CD4-positive, alpha-beta memory T cell (primary cell): ENCODE measurements at places on chromosomes 1 and 21. TPM values are rescaled to one million over a fixed set of nuclear protein-coding genes. Genes with fewer than 3 reads are reported as not detected.
A peak's percentile ranks its signal among the peaks of the same experiment; 100 is the strongest.

NUP210L gene
- total RNA-seq: 0.19 TPM

LCK gene
- 431 TPM for total RNA-seq

TMEM61 gene
- total RNA-seq: not detected

SMIM11 gene
- 8.4 TPM for total RNA-seq

HCRTR1 gene
- total RNA-seq: not detected

UBXN10 gene
- total RNA-seq: 0.06 TPM

CHD1L gene
- total RNA-seq: 31.6 TPM

DUSP23 gene
- total RNA-seq: 14.5 TPM

LRRC38 gene
- total RNA-seq: not detected

KPRP gene
- not detected for total RNA-seq

PGLYRP3 gene
- not detected for total RNA-seq

GRCh38 chr1:162405800-162406199, 6.1 kb downstream of the SH2D1B start:
- DNase-seq: no peak

DNA sequence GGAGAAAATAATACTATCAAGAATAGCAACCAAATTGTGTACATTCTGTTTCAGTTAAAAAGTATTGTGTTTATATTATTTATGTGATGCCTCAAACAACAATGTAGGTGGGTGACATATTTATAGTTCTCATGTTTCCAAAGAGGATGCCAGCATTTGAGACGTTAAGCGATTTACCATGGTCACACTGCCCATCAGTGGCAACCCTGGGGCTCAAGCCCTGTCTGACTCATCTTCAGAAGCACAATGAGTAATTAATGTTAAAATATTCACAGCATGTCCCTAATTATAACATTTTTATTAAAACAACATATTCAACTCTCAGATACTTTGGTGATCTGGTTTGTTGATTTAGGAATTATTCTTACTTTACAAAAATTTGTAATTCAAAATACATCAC, 409.4 kb downstream of the BRINP3 start:
- no peak for DNase-seq

- no peak for DNase-seq
Measured at GRCh38 chr1:176897350-176898236, 266.9 kb downstream of the ASTN1 start.

DNA sequence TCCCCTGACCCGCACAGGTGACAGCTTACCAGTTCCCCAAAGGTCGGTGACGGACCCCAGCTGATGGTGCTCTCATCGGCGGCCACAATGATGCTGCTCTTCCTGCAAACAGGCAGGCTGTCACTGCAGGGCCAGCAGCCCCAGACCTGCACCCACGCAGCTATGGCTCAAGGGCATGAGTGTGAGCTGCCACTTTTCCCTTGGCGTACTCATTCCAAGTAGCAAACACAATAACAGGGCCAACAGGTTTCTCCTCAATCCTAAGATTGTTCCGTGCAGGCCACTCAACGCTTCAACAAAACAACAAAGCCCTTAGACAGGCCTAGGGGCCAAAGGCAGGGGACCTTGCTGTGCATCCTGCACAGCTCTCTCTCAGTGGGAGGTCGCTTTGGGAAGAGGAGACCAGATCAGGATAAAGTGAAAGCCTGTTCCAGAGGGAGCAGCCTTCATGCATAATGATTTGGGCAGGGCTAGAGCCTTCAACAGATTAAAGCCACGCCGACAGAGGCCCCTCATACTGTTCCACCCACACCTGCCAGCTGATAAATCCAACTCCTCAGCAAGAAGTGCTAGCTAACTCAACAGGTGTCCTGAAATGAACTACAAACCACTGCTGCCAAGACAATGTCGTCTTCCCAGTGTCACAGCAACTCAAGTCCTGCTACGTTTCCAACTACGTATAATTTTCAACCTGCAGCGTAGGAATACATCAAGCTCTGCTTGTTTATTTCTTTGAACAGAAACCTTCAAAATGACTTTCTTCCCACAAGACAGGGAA, 27.2 kb downstream of the RCC2 start:
- DNase-seq: no peak

DNA sequence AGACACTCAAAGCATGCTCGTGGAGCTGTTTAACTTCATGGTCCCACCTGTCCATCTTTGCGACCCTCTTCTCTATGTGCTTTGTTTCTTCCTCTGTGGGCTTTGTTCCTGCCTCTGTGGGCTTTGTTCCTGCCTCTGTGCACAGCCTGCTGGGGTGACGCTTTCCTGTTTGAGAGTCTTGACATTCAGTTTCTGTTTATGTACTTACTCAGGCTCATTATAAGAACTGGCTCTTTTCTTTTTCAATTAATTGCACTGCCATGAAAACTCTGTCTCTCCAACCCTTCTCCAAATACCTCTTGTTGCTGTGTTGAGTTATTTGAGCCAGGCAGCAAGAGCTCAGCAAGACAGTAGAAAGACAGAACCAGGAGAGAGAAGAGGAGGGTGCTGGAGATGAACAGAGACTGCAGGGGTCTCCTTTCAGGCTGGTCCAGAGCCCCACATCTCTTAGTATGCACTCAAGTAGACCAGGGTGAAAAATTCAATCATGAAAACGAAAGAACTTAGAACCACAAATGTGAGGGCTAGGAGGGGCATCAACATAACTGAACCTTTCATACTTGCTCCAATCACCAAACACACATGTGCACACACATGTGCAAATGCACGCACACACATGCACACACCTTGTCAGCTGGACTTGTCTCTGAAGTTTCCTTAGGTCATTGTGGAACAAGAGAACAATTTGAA, 88.3 kb upstream of the SGIP1 start:
- DNase-seq: peak; percentile 62

GRCh38 chr1:199067483-199067882, 428.6 kb downstream of the PTPRC start:
- DNase-seq: no peak

- DNase-seq: no peak
Measured at GRCh38 chr1:54952950-54953718, 27.3 kb upstream of the TMEM61 start.

DNA sequence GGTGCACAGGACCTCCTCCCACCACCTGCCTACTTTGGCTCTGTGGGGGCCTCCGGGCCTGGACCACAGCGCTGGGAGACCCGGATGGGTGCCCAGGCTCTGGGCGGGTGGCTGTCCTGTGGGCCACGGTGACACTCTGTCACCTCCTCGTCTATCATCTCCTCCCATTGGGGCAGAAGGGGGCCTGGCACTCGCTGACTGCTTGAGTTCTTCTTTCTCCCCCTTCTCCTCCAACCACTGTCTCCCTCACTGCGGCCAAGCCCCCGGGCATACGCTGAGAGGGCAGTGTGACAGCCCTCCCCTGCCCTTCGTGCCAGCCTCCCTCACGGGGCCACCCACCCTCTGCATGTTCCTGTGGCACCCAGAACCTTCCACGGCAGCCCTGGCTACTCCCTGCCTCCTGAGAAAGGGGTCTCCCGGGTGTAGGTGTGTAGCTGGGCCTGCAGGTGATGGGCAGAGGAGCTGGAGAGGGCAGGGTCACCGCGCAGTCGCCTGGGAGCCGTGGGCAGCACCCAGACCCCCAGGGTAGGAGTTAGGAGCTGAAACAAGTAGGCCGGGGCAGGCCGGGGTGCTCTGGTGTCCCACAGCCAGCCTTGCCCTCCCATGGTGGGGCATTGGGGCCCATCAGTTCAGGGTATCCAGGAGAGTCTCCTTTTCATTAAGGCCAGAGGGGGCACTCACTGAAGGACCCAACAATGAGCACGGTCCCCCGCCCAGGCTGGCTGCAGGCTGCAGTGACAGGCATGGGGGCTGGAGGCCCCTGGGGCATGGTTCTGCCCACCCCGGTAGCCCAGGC, 9.2 kb upstream of the ARF1 start:
- DNase-seq: no peak

DNA sequence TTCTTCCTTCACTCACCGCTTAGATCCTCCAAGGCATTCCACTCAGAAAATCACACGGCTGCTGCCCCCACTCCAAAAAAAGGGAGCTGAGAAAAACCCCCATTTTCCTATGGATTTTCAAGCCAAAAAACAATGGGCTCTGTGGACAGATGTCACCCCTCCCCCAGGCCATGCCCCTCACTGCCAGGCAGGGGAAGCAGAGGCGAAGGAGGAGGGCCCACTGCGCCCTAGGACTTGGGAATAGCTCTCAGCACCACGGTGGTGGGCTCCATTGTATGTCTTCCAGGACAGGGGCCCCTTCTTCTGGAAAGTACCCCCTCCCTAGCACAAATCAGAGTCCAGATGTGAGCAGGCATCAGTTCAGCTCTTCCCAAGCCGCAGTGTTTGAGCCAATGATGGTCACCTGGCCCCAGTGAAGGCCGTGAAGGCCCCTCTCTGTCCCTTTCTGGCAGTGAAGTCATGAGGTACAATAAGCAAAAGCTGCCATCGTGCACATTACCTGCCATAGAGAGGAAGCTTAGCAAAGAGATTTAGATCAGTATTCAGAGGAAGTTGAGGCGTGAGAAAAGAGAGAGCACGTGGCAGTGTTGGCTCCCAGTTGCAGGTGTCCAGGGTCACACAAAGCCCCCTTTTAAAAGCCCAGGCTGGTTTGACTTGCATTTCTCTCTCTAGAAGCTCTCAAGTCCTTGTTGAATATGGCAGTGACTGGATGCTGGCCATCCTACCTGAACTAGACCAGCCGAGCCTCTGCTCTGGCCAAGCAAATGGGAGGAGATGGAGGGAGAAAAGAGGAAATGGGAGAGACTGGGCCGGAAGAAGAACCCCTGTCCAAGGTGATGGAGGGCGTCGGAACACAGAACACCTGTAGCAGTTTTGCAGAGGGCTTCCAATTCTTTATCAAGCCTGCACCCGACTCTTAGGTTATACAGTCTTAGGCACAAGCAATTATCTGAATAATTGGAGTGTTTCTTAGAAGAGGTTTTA, 149.0 kb downstream of the TOMM20 start:
- peak; percentile 24 for DNase-seq

DNA sequence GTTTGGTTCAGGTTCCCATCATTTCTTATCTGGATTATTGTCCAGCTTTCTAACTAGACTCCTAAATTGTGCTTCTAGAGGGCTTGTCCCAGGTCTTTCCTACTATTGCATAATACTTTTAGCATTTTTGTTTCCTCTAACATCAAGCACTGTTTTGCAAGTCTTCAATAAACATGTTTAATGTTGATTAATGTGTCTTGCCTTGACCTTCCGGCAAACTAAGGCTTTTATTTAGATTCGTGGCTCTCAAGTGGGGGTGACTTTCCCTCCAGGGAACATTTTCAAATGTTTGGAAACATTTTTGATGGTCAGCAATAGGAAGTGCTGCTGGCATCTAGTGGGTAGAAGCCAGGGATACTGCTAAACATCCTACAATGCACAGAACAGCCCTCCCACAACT, 90.7 kb downstream of the RPE65 start:
- DNase-seq: no peak

GRCh38 chr1:11691928-11692711, 610 bp downstream of the DRAXIN start:
- DNase-seq: no peak

GRCh38 chr1:17232759-17233661, 15.9 kb upstream of the PADI3 start:
- no peak for DNase-seq

DNA sequence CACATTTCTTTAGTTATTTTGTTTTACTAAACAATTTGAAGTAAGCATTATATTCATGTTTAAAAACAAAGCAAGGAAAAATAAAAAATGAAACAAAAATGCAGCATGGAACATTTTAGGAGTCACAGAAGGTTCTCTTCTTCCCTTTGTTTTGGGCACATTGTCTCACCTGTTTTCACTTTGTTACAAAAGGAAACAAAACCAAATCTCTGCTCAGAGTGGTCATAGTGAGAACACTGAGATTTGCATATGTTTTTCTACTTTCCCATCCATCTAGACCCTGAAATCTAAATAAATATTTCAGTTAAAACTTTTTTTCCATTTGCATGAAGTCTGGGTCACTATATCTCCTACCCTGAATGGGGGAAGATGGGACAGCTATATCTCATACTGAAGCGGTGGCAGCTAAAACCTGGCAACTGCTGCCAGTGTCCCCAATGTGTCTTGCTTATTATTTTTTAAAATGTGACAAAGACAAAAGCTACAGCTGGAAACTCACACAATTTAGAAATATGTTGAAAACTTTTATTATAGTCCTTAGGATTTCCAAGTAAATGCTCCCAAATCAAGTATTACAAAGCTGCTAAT, 3.5 kb downstream of the EXOC8 start:
- no peak for DNase-seq

DNA sequence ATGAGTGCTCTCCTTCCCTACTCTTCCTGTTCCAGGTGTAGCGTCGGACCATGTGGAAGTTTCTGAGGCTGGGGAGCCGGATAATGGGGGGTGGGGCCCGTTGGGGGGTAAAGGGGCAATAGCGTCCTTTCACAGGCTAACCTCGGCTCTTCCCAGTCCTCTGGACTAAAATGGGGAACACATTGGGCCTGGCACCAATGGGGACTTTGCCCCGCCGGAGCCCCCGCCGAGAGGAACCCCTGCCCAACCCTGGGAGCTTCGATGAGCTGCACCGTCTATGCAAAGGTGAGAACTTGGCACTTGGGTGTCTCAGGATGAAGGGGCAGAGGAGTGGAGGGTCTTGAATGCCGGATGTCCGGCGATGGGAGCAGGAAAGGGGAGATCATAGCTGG, 456 bp downstream of the TOMM40L start:
- DNase-seq: no peak

GRCh38 chr21:44043613-44044012, 31.5 kb downstream of the TRAPPC10 start:
- DNase-seq: no peak

GRCh38 chr1:199075792-199076191, 437.0 kb downstream of the PTPRC start:
- DNase-seq: no peak

GRCh38 chr1:179828554-179829110, 49.0 kb downstream of the TOR1AIP2 start:
- no peak for DNase-seq

DNA sequence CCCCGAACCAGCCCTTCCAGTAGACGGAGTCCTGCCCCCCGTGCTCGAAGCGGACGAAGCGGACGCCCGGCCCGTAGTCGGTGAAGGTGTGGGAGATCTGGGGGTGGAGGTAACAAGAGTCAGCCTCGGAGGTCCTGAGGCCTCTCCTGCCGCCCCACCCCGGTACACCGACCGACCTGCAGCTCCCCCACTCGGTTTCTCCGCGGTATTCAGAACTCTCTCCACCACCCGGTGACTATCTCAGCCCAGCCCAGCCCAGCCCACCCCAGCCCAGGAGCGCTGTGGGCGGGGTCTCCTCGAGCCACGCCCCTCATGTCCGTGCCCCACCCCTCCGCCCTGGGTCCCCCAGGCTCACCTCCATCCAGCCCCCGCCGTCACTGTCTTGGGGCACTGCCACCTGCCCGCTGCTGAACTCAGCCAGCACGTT, 5.5 kb downstream of the FBXO2 start:
- DNase-seq: no peak

GRCh38 chr1:3828391-3828790, 28.6 kb downstream of the CEP104 start:
- DNase-seq: no peak

GRCh38 chr1:20322081-20322824, 31.6 kb downstream of the VWA5B1 start:
- DNase-seq: peak; percentile 24
